ENCODE measurements at places on chromosomes 4 and X. TPM values are rescaled to one million over a fixed set of nuclear protein-coding genes. Genes with fewer than 3 reads are reported as not detected.

DNA sequence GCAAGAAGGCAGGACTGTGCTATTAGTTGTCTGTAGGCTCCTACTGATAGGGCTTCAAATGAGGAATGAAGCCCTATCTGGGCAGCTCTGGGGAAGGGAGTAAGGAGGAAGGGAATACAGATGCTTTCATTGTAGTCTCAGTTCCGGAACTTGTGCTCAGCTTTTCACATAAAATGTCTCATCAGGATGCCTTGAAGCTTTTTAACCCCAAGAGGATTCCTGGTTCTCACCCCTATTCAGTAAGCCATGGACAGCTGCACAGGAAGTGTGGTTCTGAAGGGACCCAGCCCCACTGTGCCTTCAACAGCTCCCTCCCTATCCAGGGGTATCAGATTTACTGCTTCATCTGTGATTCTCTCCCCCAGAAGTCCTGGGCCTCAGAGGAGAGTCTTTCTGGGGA lies 5.0 kb downstream of the ARMCX5 start:
- DNase-seq, result no peak

DNA sequence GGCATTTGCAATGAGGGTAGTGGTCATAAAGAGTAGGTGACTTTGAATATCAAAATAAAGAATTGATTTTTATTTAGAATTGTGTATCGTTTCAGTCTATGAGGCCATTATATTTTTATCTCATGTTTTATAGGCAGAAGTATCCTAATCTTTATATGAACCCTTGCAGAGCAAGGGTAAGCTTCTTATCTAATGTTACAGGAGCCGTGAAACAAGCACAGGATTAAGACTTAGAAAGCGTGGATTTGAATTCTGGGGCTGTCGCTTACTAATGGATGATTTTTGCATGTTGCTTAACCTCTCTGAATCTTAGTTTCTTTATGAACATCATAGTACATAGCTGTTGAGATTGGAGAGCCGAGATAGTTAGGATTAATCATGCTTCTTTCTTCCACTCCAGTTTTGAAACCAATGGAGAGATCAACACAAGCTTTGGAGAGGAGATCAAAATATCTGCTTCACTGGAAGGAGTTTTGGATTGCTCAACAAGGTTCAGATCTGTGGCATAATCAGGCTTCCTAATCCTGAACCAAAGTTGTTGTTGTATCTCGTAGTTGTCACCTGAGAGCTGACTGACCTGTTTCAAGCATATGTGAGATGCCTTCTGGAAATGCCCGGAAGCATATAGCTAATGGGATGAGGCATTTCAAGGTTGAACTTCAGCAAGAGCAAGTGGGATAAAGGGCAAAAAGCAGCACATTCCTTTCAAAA lies 166.9 kb upstream of the GK2 start:
- DNase-seq, result no peak

DNA sequence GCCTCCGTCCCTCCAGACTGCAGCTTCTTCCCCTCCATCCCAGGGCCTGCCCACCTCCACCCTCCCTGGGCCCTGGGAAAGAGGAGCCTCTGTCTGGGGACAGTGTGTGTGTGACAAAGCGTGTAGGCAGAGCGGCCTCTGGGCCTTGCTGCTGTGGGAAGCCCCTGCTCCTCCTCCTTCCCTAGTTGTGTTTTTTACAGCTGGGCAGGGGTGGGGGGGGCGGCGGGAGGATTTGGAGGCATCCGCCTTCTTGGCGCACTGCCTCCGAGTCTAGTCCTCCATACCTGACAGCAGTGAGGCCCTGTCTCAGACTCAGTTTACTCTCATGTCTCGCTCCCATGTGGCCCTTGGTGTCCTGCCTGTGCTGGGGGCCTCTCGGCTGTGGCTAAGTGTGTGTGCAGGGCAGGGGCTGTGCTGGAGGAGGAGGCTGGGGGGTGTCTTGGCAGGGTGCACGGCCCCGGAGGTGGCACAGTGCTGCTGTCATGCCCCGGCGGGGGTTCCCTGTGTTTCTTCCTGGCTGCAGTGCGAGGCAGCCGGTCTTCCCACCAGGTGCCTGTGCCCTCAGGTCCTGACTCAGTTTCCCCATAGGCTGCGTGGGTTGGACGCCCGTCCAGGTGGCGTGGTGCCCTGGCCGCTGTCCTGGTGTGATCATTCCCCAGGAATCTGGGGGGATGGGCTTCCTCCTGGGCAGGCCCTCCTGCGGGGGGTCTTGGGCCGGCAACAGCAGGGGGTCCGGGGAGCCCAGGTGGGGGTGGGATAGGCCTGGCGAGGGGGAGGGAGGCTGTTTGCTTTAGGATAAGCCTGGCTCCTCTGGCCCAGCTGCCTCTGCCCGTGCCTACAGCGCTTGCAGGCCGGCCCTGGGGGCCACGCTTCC lies 7.0 kb downstream of the FGFRL1 start:
- DNase-seq, result no peak

DNA sequence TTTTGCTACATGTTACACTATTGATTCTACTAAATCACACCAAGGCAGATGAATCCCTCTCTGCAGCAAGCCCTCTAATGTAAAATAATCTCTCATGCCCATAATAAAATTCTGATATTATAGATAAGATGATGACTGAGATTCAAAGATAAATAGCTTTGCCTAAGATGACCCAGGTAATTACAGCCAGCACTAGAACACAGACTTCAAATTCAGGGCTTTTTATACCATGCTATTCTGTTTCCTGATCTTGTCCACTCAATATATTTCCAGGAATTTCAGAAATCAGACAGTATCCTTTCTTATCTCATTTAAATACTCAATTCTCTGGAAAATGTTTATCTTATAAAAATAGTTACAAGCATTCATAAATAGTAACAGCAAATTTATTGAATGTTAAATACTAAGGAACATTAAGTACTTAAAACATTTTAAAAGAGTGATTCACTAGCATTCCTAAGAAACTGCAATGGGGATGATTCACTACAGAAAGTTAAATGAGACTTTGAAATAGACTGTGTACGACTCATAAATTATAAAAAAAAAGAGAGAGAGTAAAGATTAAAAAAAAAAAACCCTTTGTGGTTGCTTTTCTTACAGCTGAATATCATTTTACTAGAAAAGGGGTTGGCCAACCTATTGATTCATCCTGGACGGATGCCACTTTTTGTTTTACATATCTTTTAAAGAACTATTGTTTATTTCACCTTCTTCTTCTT lies 45.8 kb upstream of the IL21 start:
- no peak for DNase-seq

Gene SPANXA1
- total RNA-seq, result not detected

DNA sequence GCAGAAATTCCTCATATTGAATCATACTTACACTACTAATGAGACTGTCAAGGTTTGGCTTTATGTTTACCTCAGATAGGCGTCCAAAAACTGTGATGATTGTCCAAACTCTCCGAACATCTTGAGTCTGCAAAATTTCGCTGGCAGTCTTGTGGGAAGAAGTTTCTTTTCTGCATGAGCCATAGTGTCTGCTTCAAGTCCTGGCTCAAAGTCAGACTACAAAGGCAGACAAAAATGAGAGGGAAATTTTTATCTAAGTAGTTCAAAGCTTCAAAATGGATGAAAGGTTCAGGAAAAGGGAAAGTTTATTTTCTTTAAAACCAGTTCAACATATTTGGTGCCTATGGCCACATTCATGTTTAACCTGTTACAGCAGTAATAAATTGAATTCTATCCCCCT lies 40.7 kb downstream of the PALLD start:
- DNase-seq, result no peak

DNA sequence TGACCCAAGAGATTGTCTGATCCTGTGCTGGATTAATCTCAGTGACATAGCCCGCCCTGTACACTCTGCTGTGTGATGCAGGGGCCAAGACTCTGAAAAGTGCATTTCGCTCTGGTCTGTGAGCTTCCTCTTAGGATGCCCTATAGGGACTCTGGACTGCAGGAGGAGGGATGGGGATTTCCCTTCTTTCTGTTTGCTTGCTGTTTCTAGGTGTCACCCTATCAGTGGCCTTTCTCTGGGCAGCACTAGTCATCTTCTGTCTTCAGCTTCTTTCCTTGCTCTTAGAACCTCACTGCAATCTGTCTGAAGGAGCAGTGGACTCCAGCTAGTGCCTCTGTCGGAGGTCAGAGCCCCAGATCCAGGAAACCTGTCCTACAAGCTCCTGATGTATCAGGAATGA lies 34.5 kb upstream of the SCRG1 start:
- no peak for DNase-seq

- peak; percentile 56 for DNase-seq
Observed at GRCh38 chr4:133151691-133152329, 2.7 kb downstream of the PCDH10 start.

GRCh38 chrX:76454456-76454927 lies 27.0 kb downstream of the MAGEE1 start:
- DNase-seq, result no peak

Gene ATP10D
- total RNA-seq, result 35.9 TPM

Gene ARHGAP24
- 87.6 TPM for total RNA-seq

Gene ANOS1
- 11.5 TPM for total RNA-seq

Gene ZNF732
- 0.53 TPM for total RNA-seq

GRCh38 chr4:41575207-41575606 lies 37.2 kb downstream of the LIMCH1 start:
- DNase-seq, result no peak

DNA sequence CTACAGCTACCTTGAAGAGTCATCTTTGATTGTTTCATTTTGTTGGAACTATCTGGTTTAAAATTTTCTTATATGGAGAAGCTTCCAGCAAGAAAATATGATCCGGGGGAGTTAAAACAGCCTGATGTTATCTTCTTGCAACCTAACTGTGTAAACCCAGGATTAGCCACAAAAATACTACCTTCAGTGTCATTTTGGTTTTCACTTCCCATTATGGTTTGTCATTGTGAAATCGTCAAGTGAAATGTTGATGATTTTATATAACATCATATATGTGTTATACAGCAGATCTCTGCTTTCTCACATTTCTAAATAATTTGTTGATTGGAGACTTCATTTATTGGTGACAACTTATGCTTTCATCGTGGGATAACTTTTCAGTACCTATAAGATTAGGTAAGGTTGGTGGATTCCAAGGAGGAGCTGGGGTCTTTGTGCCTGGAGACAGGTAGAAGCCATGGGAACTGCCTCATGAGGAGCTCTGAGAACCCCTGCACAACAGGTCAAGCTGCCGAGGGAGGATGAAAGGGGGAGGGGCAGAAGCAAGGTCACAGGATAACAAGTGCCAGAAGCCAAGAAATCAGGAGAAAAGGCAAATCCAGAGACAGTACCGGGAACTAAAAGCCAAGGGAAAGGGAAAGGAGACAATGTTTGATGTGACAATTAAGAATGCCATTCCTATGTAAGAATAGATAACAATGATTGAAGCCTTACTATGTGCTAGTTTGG lies 7.2 kb downstream of the ARHGAP24 start:
- no peak for DNase-seq

Gene MAGEA9B
- total RNA-seq, result not detected

Gene GPC4
- total RNA-seq, result 27.5 TPM

- no peak for DNase-seq
Observed at GRCh38 chr4:33160126-33160525, 2440.0 kb downstream of the PCDH7 start.

Gene PCSK1N
- total RNA-seq, result 0.67 TPM

Gene NPY2R
- not detected for total RNA-seq

DNA sequence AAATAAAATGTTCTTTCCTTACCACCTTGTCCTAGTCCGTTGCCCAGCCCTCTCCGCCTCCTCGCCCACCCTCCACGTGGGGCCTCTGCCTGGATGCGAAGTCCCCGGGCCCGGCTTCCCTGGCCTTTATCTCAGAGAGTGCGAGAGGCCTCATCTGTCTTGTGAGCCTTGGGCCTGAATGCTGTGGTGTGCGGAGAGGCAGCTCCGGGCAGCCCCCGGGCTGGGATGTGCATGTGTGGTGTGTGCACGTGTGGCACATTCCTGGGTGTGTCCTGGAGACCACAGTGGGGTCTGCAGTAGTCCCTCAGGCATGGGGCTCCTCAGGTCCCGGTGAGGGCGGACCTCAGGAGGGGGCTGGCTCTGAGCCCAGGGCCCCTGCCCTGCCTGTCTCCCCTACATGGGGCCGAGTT lies 31.4 kb downstream of the DOK7 start:
- DNase-seq, result no peak

Gene FAM9C
- total RNA-seq, result not detected

GRCh38 chr4:109600431-109600830 lies 40.4 kb downstream of the MCUB start:
- no peak for DNase-seq

DNA sequence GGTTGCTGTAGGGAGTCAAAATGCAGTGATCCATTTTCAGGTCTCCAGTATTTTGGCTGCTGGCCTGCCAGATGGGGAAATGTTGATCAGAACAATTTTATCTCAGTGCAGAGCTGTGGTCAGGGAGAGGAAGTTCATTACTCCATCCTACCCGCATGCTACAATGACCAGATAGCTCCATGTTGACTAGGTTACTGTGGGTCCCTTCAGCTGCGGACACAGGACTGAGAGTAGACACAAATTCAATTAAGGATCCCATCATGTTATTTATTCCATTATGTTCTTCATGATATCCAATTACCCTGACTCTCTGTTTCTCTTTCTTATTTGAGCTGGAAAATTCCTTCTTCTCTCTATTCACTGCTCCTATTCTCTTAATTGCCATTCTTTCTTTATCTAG lies 16.3 kb downstream of the SYNPO2 start:
- DNase-seq, result no peak

Gene MAB21L2
- total RNA-seq, result 0.13 TPM
